ENCODE measurements at places on chromosomes 2 and 18. TPM values are rescaled to one million over a fixed set of nuclear protein-coding genes. Genes with fewer than 3 reads are reported as not detected.

CHAC2 gene
- total RNA-seq, result 14.6 TPM

L3MBTL4 gene
- 0.05 TPM for total RNA-seq

VSNL1 gene
- 0.94 TPM for total RNA-seq

SP140 gene
- 2.0 TPM for total RNA-seq

LYG2 gene
- not detected for total RNA-seq

MPP4 gene
- total RNA-seq, result 5.9 TPM

TNFRSF11A gene
- total RNA-seq, result 1.3 TPM

SCG2 gene
- total RNA-seq, result 18.0 TPM

OSBPL6 gene
- total RNA-seq, result 4.0 TPM

MROH2A gene
- not detected for total RNA-seq

DRC1 gene
- total RNA-seq, result not detected

TUBB8B gene
- total RNA-seq, result not detected

RAD51AP2 gene
- not detected for total RNA-seq

RTP5 gene
- not detected for total RNA-seq

HOXD4 gene
- 0.05 TPM for total RNA-seq

COBLL1 gene
- total RNA-seq, result 12.5 TPM

TXNL4A gene
- 96.0 TPM for total RNA-seq

GAREM2 gene
- total RNA-seq, result not detected

SELENOI gene
- total RNA-seq, result 19.8 TPM

RIT2 gene
- 0.37 TPM for total RNA-seq

OR6B2 gene
- total RNA-seq, result not detected

GALNT3 gene
- total RNA-seq, result 0.59 TPM

OR6B3 gene
- not detected for total RNA-seq

NT5C1B gene
- total RNA-seq, result not detected

CPLX4 gene
- not detected for total RNA-seq

PROKR1 gene
- not detected for total RNA-seq

PROM2 gene
- 2.9 TPM for total RNA-seq

GPD2 gene
- total RNA-seq, result 45.8 TPM

ACVR1C gene
- not detected for total RNA-seq

KCNG2 gene
- total RNA-seq, result not detected

TACR1 gene
- total RNA-seq, result 0.25 TPM

SNRPD1 gene
- 69.3 TPM for total RNA-seq

UBE2E3 gene
- total RNA-seq, result 146 TPM

HNMT gene
- total RNA-seq, result 9.8 TPM

NDUFS1 gene
- 125 TPM for total RNA-seq

SDC1 gene
- 83.3 TPM for total RNA-seq

ALK gene
- total RNA-seq, result 0.37 TPM

TUBA4B gene
- not detected for total RNA-seq

G6PC2 gene
- total RNA-seq, result not detected

IL36RN gene
- not detected for total RNA-seq

KCMF1 gene
- total RNA-seq, result 52.7 TPM

CHRND gene
- total RNA-seq, result not detected

TBC1D8 gene
- total RNA-seq, result 5.1 TPM

IFIH1 gene
- total RNA-seq, result 70.9 TPM

RAB10 gene
- total RNA-seq, result 71.0 TPM

OTOS gene
- total RNA-seq, result not detected

NPPC gene
- total RNA-seq, result not detected

Data from M059J (cell line).